Inflammatory macrophage treated with lipopolysaccharide for 4 hours (primary cell): ENCODE measurements at places on chromosomes 5 and 9.

GRCh38 chr9:8232726-8233125, 433.1 kb upstream of the DMAC1 start:
- DNase-seq = no peak

- DNase-seq = no peak
Measured at GRCh38 chr9:28203036-28203435, 629.8 kb upstream of the C9orf72 start.

DNA sequence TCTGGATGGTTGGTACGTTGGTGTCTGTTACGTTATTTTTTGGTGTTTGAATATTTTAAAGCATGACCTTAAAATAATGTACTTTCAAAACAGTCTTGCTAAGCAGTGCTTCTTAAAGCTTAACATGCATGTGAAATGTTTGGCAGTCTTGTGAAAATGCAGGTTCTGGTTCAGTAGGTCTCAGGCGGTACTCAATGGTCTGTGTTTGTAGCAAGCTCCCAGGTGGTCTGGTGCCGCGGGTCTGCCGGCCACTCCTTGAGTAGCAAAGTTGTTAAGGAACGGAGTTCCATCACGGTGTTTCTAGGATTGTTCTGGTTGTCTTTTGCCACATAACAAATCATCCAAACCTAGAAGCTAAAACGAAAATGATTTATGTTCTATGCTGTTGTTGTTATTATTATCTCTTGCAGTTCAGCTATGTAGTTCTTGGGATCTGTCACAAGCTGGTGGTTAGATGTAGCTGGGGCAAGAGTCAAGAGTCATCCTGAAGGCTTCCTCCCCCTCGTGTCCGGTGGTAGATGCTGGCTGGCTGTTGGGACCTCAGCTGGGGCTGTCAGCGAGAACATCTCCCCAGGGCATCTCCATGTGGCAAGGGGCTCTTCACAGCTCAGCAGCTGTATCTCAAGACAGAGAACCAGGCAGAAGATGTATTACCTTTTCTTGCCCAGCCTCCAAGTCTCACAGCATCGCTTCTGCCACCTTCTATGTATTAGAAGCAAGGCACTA, 186.8 kb downstream of the PALM2AKAP2 start:
- DNase-seq = no peak

DNA sequence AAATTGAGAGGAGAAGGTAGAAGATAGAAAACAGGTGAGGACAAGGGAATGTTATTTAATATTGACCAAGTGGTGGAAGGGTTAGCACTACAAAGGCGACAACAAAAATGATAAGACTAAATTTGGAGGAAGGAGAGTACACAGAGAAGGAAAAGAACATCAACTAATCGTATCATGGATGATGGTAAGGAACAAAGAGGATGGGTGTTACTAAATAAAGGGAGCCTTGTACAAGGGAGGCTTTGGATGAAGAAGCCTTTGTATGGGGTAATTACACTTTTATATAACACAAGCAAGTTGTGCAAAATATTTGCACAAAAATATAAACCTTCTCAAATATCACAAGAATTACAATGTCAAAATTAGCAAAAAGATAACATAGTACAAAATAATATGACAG, 125.7 kb downstream of the ZNF608 start:
- DNase-seq = no peak

DNA sequence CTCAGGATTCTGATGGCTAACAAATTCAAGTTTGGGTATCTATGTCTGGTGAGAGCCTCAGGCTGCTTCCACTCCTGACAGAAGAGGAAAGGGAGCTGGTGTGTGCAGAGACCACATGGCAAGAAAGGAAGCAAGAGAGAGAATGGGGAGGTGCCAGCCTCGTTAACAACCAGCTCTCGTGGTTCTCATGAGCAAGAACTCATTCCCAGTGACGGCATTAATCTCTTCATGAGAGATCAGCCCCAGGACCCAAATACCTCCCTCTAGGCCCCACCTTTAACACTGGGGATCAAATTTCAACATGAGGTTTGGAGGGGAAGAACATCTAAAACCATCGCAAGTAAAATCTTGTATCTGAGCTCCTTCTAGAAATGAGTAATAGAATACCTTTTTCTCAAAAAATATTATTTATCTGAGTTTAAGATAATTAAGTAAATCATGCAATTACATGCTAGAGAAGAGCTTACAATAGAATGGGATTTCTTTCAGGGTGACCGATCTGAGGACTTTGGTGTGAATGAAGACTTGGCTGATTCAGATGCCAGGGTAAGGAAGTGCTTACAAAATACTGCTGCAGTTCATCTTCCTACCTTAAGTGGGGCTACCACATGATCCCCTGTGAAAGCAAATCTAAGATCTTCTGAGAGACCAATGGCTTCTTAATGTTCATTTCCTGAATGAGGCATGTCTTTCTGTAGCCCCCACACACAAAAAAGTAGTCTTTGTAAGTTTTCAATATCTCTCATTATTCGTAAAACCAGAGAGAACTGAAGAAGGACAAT, 11.5 kb downstream of the ANXA1 start:
- no peak for DNase-seq

DNA sequence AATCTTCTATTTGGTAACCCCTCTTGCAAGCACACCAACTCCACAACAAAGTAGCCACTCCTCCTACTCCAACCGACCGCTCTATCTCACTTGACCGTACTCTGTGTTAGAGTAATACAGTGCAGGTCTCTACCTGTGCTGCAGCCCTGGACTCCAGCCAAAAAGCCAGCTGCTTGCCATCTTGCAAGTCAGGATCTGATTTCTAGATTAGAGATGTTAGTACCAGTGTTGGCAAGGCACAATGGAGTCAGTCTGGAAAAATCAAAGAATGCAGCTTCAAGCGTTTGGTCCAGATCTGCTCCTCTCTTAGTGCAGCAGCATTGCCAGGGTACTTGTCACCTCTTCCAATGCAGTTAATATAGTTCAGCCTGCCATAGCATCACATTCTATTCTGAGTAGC, 477.6 kb downstream of the ZSWIM6 start:
- no peak for DNase-seq

GRCh38 chr5:168696611-168697010, 117.4 kb upstream of the PANK3 start:
- no peak for DNase-seq

DNA sequence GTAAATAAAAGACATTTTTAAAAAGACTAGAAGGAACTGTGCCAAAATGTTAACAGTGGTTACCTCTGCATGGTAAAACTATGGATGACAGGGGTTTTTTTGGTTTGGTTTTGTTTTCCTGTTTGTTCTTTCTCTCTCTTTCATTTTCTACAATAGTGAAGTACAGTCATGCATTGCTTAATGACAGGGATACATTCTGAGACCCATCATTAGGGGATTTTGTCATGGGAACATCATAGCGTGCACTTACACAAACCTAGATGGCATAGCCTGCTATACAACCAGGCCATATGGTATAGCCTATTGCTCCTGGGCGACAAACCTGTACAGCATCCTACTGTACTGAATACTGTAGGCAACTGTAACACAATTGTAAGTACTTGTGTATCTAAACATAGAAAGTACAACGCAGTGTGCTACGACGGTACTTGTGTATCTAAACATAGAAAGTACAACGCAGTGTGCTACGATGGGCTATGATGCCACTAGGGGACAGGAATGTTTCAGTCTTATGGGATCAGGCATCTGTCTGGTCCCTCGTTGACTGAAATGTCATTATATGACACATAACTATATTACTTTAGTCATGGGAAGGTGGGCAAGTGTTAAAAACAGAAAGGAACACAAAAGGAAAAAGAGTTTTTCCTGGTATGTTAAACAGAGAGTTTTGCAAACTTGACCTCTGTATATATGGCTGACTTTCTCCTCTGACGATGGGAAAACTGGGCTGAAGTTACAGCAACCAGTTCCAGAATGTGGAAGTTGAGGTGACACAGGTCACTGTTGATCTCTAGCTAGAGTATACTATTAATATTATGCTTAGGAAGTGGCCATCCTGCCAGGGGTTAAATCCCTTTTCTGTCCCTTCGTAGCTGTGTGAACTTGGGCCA, 7.4 kb upstream of the ADAM19 start:
- DNase-seq = peak; percentile 83

DNA sequence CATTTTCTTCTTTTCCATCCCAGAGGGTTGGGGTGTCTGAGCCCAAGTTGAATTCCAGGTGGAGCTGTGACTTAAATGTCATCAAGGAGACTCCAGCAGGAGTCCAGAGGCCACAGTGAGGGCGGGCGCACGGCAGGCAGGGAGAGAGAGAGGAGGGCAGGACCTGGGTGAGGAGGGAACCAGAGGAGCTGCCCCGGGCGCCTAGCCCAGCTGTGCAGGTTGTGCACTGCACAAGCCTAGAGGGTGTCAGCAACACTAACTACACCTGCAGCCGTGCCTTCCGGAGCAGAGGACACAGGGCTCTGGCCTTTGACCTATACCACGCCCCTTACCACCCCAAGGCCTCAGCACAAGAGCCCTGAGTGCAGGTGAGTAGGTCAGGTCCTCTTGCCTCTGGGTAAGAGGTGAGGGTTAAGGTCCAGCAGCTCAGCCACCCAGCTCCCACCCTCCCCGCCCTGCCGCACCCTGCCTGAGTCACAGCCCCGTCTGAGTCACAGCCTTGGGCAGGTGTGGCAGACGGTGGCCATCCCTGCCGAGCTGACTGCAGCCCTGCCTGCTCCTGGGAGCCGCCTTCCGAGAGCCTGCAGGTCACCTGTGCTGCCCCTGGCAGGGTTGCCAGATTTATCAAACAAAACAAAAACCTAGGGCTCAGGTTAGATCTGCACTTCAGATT, 6.4 kb upstream of the AGPAT2 start:
- DNase-seq = no peak

DNA sequence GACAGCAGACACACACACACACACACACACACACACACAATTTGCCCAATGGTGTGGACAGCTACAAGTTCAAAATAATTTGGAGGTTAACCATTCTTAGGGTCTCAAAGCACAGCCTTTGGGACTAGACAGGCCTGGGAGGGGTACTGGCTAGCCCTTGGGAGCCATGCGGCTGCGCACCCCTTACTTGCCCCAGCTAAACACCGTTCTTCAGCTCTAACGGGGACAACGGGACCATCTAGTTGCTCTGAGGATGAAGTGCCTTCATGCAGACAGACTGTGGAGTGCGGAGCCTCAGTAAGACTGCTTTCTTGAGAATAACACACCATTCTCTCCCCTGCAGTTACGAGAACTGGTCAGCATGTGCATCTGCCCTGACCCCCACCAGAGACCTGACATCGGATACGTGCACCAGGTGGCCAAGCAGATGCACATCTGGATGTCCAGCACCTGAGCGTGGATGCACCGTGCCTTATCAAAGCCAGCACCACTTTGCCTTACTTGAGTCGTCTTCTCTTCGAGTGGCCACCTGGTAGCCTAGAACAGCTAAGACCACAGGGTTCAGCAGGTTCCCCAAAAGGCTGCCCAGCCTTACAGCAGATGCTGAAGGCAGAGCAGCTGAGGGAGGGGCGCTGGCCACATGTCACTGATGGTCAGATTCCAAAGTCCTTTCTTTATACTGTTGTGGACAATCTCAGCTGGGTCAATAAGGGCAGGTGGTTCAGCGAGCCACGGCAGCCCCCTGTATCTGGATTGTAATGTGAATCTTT, 64.6 kb downstream of the PSMB7 start:
- no peak for DNase-seq

GRCh38 chr5:123786411-123786810, 274.4 kb downstream of the CSNK1G3 start:
- DNase-seq = no peak

DNA sequence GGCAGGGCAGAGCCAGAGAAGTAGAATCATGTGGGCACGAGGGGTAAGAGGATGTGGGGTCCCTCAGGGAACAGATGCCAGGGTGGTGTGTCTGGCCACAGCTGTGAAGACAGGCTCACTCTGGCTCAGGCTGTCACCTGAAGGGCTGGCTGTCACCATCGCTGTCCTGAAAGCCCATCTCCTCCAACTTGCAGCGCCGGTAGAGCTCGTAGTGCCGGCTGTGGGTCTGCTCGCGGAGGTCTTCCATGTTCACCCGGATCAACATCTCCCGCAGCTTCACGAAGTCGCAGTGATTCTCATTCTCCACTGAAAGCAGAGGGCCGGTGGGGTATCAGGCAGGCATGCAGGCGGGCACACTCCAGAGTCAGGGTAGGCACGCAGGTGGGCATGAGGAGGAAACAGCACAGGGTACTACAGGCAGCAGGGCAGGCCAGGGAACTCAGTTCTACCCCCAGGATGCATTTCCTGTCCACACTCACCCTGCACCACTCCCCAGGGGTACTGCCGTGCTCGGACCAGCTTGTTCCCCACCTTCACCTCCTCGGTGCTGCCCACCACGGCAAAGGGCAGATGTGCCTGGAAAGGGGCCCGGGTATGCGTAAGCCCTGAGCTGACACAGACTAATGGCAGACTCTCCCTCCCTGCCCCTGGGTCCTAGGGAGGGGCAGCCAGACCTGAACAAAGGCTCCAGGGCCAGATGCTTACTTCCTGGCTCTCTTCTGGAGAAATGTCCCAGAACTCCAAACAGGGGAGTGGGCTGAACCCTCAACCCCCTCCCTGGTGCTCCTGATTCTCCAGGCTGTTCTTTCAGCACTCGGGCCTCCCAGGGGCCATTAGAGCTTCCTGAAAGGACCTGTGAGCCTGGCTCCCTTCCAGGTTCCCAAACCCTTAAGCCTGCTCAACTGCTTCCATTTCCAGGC, 14.4 kb downstream of the CCNI2 start:
- DNase-seq = no peak

GRCh38 chr9:79362100-79363081, 209.4 kb upstream of the TLE4 start:
- DNase-seq = no peak

DNA sequence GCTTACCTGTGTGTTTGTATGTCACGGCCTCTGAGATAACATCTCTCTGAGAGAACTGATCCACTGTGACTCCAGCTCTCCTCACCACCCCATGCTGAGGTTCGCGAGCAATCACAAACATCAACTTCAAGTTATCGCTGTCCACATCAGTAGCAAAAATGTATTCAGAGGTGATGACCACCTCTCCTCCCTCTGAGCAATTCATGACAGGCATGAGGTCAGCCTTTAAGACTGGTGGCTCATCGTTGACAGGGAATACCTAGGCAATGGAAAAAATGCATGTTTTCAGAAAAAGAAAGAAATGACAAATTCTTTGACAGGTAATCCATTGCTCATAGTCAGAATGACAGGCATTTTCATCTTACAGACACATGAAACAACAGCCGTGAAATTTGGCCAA, 90.3 kb upstream of the CER1 start:
- DNase-seq = no peak

DNA sequence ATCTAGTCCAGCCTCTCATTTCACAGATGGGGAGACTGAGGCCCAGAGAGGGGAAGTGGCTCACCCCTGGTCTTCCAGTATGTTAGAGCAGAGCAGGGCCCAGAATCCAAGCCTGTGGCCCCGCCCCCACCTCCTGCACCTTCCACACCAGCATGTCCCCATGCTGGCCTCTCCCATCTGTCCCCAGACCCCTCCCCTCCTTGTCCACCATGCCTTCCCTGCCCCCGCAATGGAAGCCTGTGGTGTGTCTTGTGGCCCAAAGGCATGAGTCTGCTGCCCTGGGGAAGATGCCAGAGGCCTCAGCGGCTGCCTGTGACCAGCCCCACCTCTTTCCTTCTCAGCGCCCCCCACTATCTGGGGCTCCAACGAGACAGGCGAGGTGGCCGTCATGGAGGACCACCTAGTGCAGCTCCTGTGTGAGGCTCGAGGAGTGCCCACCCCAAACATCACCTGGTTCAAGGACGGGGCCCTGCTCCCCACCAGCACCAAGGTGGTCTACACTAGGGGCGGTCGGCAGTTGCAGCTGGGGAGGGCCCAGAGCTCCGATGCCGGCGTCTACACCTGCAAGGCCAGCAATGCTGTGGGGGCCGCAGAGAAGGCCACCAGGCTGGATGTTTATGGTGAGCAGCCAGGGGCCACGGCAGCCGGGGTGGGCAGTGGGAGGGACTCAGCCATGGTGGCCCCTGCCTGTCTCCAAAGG, 87.2 kb downstream of the HMCN2 start:
- DNase-seq = no peak

- no peak for DNase-seq
Measured at GRCh38 chr9:101443364-101443771, 7.8 kb upstream of the ALDOB start.
